Osteocyte (in vitro differentiated cells): ENCODE measurements at places on chromosomes 1 and 21. TPM values are rescaled to one million over a fixed set of nuclear protein-coding genes. Genes with fewer than 3 reads are reported as not detected.
A peak's percentile ranks its signal among the peaks of the same experiment; 100 is the strongest.

- DNase-seq, result peak; percentile 56
Observed at GRCh38 chr1:36910886-36911540, 123.3 kb downstream of the GRIK3 start.

The GSTM3 gene
- 33.9 and 41.4 TPM in 2 replicates for total RNA-seq

GRCh38 chr1:31004231-31004621, 61.3 kb downstream of the PUM1 start:
- DNase-seq, result no peak

DNA sequence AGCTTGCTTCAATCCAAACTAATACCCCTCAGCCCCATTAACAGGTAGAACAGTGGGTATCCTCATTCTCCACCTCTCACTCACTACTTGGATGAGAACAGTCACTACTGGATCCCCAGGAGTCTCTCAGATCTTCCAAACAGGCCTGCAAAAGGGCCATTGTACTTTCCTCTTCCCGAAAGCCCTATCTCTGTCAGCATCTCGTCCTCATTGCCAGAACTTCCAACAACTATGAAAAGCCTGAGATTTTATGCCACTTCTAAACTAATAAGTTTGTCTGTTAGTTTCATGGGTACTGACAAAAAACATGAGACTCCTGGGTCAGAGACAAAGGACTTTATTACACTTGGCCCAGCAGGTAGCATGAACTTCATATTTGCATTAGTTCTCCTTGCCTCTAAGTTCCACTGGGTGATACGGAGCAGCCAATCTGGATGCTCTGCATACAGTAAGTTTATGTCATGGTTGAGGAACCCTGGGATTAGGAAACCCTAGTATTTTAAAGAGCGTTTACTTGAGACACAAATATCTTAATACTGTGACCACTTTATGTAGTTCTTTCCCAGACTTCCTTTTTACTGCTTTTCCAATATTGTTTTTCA, 38.1 kb downstream of the VANGL2 start:
- no peak for DNase-seq

The PDC gene
- not detected in 2 replicates for total RNA-seq

The LRRC39 gene
- 0.60 and 0.73 TPM in 2 replicates for total RNA-seq

DNA sequence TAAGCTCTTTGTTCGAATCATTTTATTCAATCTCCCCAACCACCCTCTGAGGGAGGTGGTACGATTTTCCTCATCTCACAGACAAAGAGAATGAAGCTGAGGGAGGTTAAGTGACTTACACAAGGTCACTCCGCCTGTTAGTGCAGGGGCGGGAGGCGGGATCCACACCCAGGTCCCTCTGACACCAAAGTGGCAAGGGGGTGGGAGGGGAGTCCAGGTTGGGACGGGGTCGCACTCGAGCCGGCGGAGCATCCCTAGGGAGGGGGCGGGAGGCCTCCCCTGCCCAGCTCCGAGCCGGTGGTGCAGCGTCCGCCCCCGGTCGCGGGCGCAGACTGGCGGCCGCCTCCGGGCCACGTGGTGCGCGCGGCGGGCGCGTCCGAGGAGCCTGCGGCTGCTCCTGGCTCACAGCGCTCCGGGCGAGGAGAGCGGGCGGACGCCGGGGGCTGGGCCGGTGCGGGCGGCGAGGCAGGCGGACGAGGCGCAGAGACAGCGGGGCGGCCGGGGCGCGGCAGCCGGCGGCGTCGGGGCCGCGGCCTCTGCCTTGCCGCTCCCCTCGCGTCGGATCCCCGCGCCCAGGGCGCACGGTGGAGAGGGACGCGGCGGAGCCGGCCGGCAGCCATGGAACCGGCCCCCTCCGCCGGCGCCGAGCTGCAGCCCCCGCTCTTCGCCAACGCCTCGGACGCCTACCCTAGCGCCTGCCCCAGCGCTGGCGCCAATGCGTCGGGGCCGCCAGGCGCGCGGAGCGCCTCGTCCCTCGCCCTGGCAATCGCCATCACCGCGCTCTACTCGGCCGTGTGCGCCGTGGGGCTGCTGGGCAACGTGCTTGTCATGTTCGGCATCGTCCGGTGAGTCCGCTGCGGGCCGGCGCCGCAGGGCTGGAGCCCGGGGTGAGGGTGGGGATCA, at the start of gene OPRD1:
Gene OPRD1, plus strand, starts transcription at position 405 of the 903 bp plus-strand sequence. Its CDS starts 214 bp downstream, at position 619.
- DNase-seq, result no peak

The PRDX6 gene
- total RNA-seq, result 146 and 148 TPM in 2 replicates

GRCh38 chr1:47942240-47942629, 55.0 kb downstream of the TRABD2B start:
- DNase-seq, result no peak

The COPA gene
- 236 and 241 TPM in 2 replicates for total RNA-seq

DNA sequence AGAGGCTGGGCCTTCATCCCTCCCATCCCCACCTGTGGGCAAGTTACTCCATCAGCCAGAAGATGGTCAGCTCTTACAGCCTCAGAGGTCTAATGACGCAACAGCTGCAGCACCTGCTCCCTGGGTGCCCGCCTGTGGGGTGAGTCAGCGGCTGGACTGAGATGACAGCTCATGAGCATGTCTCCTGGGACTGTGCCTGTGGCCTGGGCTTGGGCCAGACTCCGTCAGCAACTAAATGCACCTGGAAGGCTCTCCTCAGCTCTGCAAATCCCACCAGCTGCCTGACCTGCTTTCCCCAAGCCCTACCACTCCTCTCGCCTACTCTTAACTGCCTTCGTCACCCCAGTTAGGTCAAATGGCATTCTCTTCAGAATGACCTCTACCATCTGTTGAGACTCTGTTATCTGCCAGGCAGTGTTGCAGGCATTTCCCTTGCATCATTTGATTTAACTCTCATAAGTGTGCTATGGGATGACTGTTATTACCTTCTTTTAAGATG, 47.7 kb downstream of the ETS2 start:
- DNase-seq, result peak; percentile 84

- DNase-seq, result no peak
Observed at GRCh38 chr1:43340559-43340958, 2.9 kb downstream of the MPL start.

- DNase-seq, result no peak
Observed at GRCh38 chr1:17507915-17508314, 31.6 kb upstream of the ARHGEF10L start.

DNA sequence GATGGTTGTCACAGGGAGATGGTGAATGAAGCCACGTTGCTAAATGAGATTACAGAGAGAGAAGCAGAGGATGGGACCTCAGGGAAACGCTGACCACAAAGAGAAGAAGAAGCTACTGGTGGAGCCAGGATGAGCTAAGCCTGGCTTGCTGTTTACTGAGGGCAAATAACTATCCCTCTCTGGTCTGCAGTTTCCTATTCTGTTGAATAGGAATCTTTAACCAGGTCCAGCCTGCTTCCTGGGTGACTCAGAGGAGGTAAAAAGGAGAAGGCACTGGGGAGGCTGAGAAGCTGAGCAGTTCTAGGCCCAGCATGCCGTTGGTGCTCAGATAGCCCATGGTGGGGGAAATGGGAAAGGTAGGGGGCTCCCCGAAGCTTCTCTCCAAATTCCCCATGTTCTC, 29.6 kb downstream of the DMBX1 start:
- no peak for DNase-seq

DNA sequence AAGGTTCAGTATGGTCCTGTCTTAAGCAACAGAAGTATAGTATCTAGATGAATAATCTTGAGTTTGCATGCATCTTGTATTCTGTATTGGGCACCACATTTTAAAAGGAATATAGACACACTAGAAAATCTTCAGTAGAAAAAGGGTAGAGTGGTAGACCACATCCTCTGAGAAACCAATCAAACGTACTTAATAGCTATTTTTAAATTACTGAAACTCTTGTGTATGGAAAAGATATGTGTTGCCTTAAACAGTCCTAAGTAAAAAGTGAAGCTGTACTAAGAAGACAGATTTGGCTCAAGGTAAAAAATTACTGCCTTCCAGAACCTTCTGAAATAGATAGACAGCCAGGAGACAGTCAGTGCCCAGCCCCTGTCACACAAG, 3.1 kb downstream of the CTXND2 start:
- no peak for DNase-seq

- DNase-seq, result no peak
Observed at GRCh38 chr1:83055391-83056170, 943.4 kb downstream of the TTLL7 start.

DNA sequence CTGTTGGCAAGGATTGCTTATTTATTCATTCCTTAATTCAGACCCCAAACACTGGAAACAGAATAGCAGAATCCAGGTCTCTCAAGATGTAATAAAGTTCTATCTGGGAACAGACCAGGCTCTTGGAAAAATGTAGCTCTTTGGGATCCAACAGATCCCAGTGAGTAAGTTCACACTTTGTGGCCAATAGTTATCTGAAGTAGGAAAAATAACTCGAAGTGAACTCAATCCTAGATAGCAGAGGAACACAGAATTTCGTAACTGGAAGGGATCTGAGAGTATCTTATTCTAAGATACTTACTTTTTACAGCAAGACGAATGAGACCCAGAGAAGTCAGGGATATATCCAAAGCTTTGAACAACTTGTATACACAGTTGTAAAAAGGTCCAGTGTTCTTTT, 150.7 kb upstream of the CD34 start:
- DNase-seq, result no peak

The C1orf87 gene
- total RNA-seq, result 0.94 and 1.0 TPM in 2 replicates

GRCh38 chr1:39737546-39738169, 1.0 kb upstream of the PPIE start:
- DNase-seq, result no peak

The WRAP73 gene
- 20.1 and 20.5 TPM in 2 replicates for total RNA-seq

GRCh38 chr1:27000090-27000816, 6.8 kb downstream of the TRNP1 start:
- no peak for DNase-seq

The EXTL1 gene
- total RNA-seq, result 0.30 and 0.34 TPM in 2 replicates

- no peak for DNase-seq
Observed at GRCh38 chr1:18875796-18876128, 16.3 kb upstream of the TAS1R2 start.

The CIART gene
- total RNA-seq, result 3.4 and 5.3 TPM in 2 replicates

The OXCT2 gene
- total RNA-seq, result 0.18 TPM in 1 of 2 replicates, not detected in the other

GRCh38 chr1:35112668-35113067, 33.5 kb downstream of the ZMYM1 start:
- DNase-seq, result no peak

DNA sequence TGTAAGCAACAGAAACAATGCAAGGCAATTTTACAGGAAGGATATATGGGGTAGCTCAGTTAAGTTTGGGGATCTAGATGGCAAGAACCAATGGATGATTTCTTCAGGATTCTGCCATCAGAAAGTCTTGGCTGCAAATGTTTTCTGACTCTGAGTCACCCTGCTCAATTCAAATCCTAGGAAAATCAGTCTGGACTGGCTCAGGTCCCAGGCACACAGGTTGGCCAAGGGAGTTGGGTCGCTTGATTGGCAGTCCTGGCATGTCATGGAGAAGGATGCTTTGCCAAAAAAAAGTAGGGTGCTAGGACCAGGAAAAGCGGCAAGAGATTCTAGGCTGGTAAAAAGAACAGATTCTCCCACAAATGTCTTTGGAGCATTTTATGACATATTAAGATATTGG, 28.9 kb upstream of the S1PR1 start:
- DNase-seq, result no peak

The AKNAD1 gene
- total RNA-seq, result 0.70 and 1.1 TPM in 2 replicates

DNA sequence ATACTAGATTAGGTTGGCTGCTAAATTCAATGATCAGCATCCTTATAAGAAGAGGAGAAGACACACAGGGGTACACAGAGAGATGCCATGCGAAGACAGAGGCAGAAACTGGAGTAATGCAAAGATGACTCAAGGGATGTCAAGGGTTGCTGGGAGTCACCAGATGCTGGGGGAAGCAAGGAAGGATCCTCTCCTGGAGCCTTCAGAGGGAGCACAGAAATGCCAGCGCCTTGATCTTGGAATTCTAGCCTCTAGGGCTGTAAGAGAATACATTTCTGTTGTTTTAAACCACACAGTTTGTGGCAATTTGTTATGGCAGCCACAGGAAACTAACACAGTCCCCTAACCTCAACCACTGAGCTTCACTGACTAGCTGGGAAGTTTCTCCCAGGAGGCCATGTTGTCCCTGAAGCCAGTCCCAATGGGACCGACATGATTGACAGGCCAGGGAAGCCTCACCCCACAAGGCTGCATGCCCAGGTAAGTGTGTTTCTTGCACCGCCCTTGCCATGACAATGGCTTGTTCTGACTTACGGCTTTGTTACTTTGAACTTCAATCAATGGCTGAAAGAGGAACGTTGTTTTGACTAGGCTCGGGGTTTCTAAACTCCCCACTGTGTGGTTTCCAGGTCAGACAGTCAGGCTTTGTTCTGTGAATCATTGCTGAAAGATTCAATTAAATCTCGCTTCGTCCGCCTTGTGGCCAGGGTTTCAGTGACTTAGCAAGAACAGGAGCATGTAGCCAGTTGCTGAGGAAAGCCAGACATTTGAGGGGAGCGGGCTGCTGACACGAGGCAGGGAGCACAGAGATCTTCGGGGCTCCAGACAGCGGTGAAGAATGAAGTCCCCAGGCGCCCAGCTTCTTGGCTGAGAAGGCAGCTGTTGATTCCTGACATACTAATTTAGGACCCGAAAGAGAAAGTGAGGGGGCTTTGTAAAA, 62.3 kb downstream of the RUNX1 start:
- DNase-seq, result no peak

DNA sequence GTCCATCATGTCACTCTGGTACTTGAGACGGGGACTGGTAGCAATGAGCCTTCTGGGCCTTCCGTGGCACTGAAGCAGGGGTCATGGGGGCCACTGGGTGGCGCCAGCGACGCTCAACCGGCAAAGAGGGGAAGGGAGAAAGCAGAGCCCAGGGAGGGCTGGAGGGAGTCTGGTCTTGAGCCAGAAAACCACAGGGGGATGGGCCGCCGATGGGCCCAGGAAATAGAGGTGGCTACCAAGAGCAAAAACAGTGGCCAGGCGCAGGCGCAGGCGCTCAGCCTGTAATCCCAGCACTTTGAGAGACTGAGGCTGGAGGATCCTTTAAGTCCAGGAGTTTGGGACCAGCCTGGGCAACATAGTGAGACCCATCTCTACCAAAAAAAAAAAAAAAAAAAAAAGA, 21.8 kb downstream of the EXOC8 start:
- peak; percentile 65 for DNase-seq

The PPM1J gene
- 0.67 and 1.1 TPM in 2 replicates for total RNA-seq

DNA sequence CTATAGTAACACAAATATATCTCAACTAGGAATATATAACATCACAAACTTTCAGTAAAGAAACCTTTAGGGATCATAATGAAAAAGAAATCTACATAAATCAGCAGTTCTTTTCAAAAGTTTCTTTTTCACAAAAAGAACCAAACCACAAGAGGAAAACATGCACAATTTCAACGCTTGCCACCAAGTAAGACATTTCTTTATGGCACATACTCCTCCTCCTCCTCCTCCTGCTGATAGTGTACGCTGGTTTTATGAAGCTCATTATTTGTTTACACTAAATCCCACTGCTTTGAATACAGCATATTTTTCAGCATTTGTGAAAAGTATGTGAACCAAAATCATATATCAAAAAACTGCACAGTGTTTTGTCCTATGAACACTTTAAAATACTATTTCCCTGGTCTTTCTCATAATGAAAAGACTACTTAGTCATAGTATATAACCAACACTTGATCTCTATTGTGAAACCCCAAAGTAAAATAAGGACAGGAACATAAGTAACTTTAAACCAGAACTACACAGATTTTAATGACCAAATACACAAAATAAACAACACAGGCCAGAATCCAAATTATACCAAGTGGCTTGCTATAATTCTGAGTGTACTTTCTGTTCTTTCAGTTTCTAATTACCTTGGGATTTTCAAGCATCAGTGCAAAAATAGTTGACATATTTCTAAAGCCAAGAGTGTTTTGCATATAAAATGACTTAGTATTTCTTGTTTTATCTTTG, 184.2 kb downstream of the EIF4G3 start:
- no peak for DNase-seq

The CELA2A gene
- total RNA-seq, result not detected in 2 replicates

- DNase-seq, result no peak
Observed at GRCh38 chr1:10724052-10724494, 72.4 kb downstream of the CASZ1 start.
